ENCODE measurements at places on chromosomes 2 and 18.

GRCh38 chr2:152858594-152859265, 140.3 kb downstream of the ARL6IP6 start:
- DNase-seq: no peak

- no peak for DNase-seq
Measured at GRCh38 chr2:168850846-168851245, 39.4 kb downstream of the SPC25 start.

DNA sequence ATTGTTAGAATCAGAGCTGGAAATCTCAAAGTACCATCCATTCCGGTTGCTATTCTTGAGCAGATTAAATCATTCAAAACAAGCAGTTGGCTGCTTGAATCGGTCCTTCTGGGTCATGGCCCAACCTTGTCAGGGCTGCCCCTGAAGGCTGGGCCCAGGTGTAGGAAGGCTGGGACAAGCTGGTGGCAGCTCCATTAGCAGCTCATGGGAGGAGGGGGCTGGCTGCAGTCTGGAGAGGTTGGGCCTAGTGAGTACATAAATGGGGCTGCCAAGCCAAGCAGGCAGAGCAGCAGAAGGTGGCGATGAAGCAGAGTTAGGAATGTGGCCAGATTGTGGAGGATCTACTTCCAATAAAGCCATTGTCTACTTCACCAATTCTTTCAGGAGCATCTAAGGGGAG, 81.4 kb downstream of the ADCYAP1 start:
- DNase-seq: no peak

DNA sequence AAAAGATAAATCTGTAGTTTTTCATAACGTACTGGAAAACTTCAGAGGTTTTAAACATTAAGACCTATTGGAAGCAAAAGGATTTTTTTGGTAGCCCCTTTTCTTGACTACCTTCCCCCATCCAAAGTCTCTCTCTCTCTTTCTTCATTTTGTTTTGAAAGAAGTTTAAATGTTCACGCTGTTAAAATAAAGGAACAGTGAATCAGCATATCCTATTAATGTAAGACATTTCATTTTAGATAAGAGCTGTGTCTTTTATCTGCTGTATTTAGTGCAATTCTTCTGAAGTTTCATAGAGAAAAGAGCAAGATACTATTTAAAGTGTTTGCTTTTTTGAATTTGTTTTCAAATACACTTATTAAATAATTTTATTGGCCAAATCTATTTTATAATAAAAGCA, 205.5 kb upstream of the POU3F3 start:
- DNase-seq: no peak

DNA sequence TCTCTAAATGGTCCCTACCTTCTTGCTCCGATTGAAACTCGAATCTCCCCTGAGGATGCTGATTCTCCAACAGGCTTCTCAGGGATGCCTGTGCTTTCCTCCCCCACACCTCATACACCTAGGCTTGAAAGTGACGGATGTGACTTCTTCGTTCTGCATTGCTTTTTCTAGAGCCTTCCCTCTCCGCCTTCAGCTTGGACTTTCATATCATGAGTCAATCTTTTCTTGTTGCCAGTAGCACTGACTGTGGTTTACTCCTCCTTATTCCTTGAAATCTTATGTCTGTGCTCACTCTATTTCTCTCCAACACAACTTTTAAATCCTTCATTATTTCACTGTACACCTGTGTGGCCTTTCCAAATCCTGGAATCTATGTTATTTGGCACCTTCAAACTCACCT, 451.4 kb downstream of the TMX3 start:
- no peak for DNase-seq

DNA sequence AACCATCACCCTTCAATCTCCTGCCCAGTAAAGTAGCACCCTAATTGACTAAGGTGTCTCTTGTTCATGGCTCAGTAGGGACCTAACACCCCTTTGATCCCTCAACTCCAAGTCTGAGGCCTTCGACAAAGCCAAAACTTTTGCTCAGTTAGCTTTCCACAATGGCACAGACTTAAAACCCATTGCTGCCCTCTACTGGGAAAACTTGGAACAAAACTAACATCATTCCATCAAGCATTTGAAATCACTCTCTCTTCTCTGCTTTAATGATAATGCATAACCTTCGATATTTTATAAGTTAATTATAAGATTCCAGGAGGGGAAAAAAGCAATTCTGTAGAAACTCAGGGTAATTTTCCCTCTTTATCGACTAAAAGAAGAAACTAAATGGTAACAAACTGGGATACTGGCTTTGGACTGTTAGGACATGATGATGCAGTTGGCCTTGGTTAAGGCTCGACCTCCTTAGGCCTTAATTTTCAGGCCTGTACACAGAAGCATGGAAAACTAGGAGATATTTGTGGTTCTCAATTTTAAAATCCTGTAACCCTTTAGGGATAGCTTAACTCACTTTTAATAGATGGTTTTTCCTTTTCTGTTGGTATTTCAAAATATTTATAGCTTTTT, 127.8 kb downstream of the STK39 start:
- DNase-seq: no peak

DNA sequence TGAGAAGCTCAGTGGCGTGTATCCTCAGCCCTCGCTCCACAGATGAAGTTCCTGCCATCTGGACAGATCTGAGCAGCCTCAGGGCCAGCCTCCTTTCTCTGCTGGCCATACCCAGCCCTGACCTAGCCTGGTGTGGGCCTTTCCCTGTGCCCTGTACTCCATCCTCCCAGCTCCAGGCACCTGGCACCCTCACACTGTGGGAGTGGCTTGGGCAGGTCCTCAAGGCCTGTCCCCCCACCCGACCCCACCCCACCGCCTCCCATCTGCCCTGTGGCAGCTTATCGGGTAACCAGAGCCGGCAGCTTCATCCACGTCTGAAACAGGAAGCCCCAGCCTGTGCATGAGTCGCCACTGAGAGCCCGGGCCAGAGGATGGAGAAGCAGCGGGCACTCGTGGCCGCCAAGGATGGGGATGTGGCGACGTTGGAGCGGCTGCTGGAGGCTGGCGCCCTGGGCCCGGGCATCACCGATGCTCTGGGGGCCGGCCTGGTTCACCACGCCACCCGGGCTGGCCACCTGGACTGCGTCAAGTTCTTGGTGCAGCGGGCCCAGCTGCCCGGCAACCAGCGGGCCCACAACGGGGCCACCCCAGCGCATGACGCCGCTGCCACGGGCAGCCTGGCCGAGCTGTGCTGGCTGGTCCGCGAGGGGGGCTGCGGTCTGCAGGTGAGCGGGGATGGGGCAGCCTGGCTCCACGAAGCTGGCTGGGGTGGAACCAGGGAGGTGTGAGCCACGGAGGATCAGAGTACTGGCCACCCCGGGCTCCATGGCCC, at the start of gene ESPNL:
Gene ESPNL (plus strand): TSS at position 292 of the 772 bp plus-strand sequence. CDS start 80 bp downstream, at position 372.
- no peak for DNase-seq

GRCh38 chr18:42230636-42231035, 275.6 kb downstream of the PIK3C3 start:
- no peak for DNase-seq

GRCh38 chr2:147844697-147845410, at the start of gene ACVR2A:
TSS of gene ACVR2A (plus strand) at chr2:147845029. CDS start at chr2:147845153, 124 bp downstream.
- DNase-seq: peak; percentile 18

GRCh38 chr2:228522276-228522675, 340.8 kb upstream of the SPHKAP start:
- DNase-seq: no peak

DNA sequence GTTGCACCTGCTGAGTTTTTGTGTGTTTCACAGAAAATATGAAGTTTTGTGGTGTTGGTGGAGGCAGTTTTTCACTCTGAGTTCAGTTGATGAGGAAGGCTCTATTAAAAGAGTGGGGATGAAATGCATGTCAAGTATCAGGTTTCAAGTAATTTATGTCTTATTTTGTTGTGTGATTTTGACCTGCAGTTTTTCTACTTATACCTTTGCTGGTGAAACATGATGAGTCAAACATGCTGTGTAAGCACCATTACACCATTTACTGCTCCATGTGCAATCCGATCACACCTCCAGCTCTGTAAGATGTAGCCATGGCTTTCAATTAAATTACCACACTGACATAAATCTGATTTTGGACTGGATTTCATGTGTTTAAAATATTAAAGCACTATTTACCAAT, 174.5 kb upstream of the ZEB2 start:
- DNase-seq: no peak

GRCh38 chr18:28854964-28855363, 678.0 kb upstream of the CDH2 start:
- no peak for DNase-seq

- no peak for DNase-seq
Measured at GRCh38 chr2:203346612-203347011, 18.4 kb downstream of the ABI2 start.

GRCh38 chr18:74623047-74623816, 25.6 kb downstream of the ZNF407 start:
- no peak for DNase-seq

DNA sequence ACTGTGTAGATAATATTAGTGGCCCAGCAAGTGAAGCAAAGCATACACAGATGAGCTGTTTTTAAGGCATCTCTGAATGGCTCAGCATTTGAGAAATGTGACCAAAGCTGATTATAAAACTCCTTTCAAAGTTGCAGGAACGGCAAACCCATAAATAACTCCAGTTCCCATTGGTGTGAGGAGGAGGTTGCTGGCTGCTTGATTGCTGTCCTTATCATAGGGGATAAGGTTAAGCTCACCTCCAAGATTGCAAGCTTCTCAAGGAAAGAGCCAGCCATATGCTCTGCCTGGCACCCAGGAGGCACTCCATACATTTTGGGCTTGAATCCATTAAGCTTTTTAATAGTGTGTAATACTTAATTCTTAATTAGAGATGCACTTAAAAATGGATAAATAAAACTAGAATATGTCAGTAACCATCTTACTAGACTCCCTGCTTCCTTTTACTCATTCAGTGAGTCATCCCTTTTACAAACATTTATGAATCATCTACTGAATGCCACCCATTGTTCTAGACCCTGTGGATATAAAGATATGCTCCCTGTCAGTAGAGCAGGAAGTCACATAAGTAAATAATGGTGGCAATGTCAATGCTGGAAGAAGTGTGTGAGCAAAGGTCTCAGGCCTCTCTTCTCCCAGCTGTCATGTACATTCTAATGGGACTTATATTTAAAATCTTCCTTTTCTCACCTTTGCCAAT, 99.3 kb downstream of the SPATS2L start:
- DNase-seq: no peak

GRCh38 chr2:12162269-12163247, 416.1 kb downstream of the LPIN1 start:
- no peak for DNase-seq

- DNase-seq: no peak
Measured at GRCh38 chr2:200199005-200199404, 107.5 kb upstream of the SPATS2L start.

GRCh38 chr2:200453853-200454534, 55.9 kb downstream of the KCTD18 start:
- DNase-seq: no peak

DNA sequence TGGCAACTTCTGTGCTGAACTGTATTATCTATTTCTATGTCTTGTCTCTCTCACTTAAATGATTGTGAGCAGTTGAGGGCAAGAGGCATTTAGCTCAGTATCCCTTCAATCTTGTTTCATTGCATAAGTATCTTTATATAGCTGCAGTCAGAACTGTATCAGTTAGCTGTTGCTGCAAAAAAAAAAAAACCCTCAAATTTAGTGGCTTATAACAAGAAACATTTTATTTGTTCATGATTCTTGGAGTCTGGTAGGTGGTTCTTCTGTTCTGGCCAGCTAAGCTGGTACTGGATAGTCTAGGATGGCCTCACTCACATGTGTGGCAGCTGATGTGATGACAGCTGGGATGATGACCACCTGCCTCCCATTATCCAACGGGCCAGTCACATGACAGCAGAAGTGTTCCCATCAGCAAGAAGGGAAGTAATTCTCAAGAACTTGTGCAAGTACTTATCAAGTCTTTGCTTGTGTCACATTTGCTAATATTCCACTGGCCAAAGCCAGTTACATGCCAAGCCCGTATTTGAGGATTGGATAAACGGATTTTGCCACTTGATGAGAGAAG, 67.8 kb downstream of the SLC4A3 start:
- DNase-seq: no peak

GRCh38 chr2:133053541-133053940, 383.5 kb upstream of the LYPD1 start:
- no peak for DNase-seq
